Stimulated activated CD4-positive, alpha-beta T cell treated with anti-CD3 and anti-CD28 coated beads, Interleukin-4, amount 100 ng/mL, for 4 hours (primary cell): ENCODE measurements at places on chromosomes 5 and 9.
A peak's percentile ranks its signal among the peaks of the same experiment; 100 is the strongest.

- peak; percentile 82 for DNase-seq
Observed at GRCh38 chr9:127899128-127899943, at the start of gene ST6GALNAC6. Gene ST6GALNAC6 (minus strand): TSS chr9:127899603. CDS start chr9:127897981, 1,622 bp downstream.

DNA sequence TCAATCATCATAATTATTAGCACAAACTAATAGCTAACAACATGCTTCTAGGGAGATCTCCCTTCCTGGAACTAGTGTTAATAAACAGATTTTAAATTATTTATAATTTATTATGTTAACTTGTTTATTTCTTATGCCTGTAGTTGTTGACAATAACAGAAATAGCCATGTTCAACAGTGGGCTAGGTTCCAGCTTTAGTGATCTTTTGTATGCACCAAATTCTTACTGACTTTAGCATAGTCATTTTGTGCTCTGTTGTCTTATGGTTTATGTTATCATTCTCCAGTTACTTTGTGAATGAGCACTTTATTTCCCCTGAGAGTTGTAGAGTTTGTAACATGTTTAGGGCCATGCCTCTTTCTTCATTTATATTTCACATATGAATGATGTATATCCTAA lies 70.6 kb downstream of the TMEM252 start:
- DNase-seq, result no peak

DNA sequence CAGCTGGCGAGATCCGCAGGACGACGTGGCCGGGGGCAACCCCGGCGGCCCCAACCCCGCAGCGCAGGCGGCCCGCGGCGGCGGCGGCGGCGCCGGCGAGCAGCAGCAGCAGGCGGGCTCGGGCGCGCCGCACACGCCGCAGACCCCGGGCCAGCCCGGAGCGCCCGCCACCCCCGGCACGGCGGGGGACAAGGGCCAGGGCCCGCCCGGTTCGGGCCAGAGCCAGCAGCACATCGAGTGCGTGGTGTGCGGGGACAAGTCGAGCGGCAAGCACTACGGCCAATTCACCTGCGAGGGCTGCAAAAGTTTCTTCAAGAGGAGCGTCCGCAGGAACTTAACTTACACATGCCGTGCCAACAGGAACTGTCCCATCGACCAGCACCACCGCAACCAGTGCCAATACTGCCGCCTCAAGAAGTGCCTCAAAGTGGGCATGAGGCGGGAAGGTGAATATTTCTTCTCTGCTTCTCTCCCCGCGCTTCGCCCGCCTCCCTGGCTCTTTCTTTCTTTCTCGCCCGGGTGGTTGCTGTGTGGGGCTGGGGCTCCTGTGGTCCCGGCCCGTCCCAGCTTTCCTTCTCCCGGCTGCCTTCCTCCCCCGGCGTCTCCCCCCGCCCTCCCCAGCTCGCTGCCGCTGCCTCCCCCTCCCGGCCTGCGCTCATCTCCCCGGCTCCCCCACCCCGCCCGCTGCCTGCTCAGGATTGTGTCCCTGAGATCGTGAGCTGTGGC lies 2.2 kb downstream of the NR2F1 start:
- no peak for DNase-seq

- DNase-seq, result peak; percentile 5
Observed at GRCh38 chr5:43514471-43514815, 505 bp downstream of the C5orf34 start.

DNA sequence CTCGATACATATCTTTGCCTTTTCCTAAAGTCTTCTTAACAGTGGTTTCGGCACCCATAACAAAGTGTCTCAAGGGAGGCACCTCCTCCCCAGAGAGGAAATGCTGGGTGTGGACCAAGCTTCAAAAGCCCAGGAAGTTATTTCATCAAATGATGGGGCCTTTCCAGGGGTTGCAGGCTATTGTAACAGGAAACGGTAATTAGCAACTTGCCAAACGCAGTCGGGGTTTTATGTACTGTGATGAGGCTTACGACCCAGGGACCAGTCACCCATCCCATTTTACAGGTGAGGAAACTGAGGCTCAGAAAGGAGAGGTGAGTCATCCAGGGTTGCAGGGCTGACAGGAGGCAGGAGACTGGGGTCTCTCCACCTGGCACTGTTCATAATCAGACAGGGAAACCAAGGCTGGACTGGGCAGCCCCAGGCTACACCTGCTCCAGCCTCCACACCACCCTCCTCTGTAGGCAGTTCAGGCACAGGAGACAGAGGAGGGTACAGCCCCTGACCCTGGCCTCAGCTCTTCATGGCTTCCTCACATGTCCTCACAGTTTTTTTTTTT lies 30.0 kb upstream of the SUSD3 start:
- no peak for DNase-seq

- no peak for DNase-seq
Observed at GRCh38 chr5:157286761-157287211, 20.9 kb downstream of the CYFIP2 start.

DNA sequence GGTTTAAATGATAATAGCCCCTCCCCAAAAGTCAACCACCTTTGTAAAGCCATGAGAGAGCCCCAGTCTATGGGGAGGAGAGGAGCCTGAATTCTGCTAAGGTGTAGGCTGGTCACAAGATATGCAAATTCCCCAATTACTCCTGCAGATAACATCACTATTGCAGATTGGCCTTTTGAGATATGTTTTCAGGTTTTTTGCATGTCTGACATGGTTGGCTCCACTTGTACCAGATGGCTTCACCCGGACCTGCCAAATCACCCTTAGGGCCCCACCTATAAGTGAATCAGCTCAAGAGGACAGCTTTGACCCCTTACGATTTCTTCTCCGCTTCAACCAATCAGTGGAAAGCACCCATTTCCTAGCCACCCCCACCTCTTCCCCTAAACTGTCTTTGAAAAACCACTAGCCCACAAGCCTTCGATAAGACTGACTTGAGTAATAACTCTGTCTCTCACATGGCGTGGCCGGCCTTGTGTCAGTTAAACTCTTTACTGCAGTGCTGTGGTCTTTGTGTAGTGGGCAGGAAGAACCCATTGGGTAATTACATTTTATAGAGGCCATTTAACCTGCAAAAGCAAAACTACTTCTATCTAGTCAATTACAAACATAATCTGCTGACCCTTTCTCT lies 69.7 kb downstream of the PRLR start:
- no peak for DNase-seq

GRCh38 chr9:137956688-137957385 lies 79.3 kb downstream of the CACNA1B start:
- DNase-seq, result no peak

GRCh38 chr5:76821136-76821535 lies 2.3 kb downstream of the F2RL1 start:
- no peak for DNase-seq

DNA sequence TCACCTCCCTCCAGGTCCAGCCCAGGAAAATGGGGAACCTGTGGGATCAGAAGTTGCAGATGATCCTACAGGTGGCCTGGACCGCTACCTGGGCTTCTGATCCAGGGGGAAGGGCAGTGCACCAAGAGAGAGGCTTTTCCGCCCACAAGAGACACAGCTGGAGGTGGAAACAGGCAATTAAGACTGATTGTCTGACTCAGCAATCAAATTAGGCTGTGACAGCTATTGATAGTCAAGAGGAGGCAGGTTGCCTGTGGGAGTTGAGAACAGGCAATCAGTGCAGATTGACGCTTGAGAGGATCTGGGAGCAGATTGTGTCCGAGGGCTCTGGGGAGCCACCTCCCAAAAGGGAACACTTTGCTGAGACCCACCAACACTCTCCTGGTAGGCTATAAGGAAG lies 71.1 kb upstream of the SLC44A1 start:
- no peak for DNase-seq

DNA sequence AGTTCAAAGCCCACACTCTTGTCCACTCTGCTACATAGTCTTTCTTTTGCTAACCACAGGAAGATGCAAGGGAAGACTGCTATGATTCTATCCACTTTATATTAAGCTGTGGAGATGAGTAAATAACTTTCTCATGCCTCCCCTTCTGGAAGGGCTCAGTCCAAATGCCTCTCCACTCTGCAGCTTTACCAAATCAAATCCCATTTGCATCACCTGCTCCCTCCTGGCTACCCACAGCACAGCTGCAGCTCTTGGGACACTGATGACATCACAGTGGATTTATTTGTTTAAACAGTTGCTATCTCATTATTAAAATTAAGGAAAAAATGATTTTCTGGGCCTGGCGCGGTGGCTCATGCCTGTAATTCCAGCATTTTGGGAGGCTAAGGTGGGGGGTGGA lies 1544.9 kb upstream of the WWC1 start:
- DNase-seq, result no peak

DNA sequence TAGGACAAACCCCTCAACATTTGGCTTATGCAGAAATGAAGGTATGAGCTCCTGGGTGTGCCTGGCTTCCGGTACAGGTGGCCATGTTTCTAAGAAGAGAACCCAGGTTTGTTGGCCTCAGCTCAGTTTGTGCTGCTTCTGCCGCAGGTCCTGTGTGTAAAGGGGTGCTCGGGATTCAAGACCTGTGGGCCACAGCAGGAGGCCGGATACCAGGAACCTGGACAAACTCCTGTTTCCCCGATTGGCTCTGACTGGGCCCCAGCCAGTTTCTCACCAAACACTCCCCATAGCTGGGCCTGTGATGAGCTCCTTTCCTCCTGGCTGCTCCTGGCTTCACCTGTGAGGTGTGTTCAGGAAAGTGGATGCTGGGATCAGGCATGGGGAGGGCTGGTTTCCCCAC lies 271.2 kb upstream of the IRX2 start:
- no peak for DNase-seq

DNA sequence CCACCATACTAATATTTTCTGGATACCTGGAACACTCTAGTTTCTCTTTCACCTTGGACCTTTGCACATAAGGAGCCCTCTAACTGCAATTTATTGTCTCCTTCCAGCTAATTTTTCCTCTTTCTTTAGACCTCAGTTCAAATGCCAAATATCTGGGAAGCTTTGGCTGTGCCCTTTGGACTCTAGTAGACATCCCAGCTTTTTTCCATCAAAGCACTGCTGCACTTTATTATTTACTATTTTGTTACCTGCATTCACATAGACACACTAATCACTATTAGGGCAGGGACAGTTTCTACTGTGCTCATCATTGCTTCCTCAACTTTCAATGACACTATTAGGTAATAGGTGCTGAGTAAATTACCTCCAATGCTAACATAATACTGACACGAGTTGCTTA lies 2.1 kb downstream of the RIGI start:
- no peak for DNase-seq

DNA sequence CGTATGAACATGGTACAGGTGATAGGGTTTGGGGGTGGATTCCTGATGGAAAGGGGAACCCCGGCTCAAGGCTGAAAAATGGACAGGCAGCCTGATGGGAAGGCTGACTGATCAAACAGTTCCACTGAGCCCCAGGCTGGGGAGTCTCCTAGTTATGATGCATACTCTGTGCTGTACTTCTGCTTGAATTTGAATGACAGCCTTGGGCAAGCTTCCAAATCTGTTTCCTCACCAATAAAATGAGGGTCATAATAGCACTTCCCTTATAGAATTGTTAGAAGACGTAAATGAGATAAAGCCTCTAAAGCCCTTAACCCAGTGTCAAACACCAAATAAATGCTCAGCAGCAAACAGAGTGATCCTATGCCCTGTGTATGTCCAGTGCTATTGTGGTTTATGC lies 478.5 kb upstream of the DMAC1 start:
- no peak for DNase-seq
